GM13977 (cell line): ENCODE measurements at places on chromosomes 13 and 19.

DNA sequence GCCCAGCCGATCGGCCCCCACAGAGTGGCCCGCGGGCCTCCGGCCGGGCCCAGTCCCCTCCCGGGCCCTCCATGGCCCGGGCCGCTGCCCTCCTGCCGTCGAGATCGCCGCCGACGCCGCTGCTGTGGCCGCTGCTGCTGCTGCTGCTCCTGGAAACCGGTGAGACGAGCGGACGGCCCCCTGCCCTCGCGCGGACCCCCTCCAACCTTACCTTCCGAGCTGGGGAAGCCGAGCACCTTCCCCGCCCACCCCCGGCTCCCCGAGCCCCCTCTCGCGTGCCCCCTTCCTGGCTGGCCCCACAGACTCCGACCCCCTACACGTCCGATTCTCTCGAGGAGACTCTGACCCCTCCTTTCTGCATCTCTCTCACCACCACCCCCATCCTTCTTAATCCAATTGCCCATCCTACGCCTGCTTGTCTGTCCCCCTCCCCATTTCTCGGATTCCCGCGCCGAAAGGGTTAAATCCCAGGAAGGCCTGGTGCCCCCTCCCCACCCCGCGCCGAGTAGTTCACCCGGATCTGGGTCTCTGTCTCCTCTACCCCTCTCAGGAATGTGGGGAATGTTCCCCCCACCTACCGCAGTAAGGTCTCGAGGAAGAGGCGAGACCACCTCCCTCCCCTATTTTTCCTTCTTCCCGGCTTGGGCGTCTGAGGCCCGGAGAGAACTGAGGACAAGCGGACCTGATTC is 502 bp downstream of the NECTIN2 start:
- no peak for DNase-seq

GRCh38 chr13:111283991-111284390 is 36.5 kb upstream of the TEX29 start:
- no peak for DNase-seq

DNA sequence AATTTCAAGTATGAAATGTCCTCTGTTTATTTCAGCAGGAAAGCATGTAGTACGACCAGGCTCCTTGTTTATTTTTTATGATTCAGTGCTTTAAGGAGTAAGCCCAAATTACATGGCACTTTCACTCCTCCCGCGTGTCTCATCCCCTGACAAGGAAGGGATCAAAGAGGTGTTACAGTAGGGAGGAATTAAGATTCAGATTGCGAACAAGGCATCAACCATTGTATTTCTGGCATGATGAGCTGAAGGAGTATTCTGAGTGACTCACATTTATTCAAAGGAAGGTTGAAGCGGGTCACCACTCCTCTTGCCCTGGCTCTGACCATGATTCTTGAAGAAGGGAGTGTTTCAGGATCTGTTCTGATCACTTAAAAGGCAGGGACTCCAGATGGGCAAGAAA is 46.1 kb upstream of the CNMD start:
- DNase-seq: no peak

DNA sequence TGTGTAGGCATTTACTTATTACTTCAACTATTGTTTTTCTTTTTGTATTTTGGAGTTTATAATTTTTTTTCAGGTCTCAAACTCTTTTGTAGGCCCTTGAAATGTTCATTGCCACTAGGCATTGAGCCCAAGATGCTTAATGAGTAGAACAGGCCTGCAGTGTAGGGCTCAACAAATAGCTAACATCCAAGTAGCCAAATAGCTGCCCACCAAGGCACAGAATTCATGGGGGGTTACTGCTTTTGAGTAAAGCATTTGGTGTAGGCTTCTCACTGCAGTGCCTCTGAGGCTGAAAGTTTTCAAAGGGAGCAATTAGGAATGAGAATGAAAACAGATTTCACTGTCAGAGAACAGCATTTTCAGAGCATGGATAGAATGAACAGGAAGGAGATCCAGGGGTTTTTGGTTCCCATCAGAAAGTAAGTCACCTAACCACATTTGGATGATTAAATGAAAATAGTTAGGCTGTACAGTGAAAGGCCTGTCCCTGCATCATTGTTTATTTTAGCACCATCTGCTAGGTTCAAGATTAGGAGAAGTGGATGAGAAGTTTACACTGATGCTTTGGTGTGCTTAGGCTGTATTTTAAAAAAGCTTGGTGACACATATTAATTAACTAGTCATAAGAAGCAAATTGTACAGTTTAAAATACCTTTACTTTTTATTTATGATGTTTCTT is 61.0 kb downstream of the EDNRB start:
- DNase-seq: no peak

DNA sequence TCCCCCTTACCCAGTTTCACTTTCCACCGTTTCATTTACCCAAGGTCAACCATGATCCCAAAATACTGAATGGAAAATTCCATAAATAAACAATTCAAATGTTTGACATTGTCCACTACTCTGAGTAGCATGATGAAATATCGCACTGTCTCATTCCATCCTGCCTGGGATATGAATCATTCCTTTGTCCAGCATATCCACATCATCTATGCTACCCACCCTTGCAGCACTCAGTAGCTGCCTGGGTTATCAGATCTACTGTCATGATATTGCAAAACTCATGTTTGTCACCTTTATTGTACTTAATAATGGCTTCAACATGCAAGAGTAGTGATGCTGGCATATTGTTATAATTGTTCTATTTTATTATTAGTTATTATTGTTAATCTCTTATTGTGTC is 263.9 kb upstream of the NBEA start:
- DNase-seq: no peak

DNA sequence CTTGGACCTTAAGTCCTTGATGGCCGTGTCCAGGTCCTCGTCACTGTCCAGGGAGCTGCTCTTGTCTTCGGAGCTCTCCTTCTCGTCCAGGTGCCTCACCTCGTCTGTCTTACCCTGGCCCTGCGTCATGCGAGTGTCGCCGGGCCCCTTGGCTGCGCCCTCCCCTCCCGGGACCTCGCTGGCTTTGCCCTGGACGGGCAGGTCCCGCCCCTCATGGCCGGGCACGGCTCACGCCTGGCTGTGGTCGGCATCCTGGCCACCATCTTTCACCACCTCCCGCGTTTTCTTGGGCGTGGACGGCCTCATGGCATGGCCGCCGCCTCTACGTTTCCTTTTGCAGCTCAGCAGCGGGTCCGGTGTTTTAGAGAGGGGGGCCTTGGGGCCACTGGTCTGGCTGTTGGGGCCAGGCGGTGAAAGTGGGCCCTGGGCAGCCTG is 14.8 kb downstream of the RB1 start:
- no peak for DNase-seq

- DNase-seq: peak; percentile 90
These were observed 192.6 kb downstream of the KATNAL1 start for GRCh38 chr13:30114571-30115256.

- peak; percentile 2 for DNase-seq
These were observed 181.9 kb downstream of the PCDH9 start for GRCh38 chr13:67048084-67048820.

GRCh38 chr13:80744147-80744914 is 403.4 kb upstream of the SPRY2 start:
- DNase-seq: no peak

DNA sequence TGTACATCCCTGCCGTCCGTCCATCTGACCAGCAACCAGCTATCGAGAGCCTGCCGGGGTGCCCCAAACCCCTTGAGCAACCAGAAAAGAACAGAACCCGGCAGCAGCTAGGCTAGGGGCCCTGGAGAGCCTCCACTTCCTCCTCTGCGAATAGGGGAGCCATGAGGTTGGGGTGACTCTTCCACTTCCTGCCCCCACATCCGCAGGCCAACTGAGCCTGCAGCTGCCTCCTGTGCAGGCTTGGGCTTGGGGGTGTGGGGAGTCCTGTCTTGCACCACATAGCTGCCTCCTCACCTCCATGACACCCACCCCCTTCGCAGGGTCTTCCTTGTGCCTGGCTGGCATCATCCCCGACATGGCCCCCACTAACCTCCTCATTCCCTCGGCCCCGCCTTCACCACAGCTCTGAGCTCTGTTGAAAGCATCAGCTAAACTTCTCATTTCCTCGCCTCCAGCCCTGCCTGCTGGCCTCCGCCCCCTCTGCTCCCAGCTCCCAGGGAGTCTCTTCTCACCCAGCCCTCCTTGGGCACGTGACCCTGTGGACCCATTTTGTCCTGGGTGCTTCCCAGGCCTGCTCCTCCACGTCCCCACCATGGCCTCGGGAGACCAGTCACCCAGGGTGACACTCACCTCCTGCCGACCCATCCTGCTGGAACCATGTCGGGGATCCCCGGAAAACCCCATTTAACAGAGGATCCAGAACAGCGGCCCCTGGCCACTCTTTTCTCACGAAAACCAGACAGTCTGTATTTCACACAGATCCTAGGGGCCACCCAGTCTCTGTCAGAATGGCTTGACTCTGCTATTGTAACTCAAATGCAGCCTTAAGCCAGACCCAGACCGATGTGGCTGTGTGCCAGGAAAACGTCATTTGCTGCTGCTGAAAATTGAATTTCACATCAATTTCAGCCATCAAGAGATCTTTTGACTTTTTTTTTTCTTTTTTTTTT is 50.4 kb downstream of the MYO9B start:
- peak; percentile 76 for DNase-seq

DNA sequence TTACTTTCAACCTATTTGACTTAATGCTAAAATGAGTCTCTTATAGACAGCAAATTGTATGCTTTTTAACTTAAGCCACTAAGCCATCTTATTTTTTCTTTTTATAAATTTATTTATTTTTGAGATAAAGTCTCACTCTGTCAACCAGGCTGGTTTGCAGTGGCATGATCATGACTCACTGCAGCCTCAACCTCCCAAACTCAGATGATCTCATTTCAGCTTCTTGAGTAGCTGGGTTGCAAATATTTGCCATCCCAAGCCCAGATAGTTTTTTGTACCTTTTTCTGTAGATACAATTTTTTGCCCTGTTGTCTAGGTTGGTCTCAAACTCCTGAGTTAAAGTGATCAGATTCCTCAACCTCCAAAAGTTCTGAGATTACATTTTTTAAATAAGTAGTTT is 27.1 kb downstream of the ZNF714 start:
- DNase-seq: no peak

GRCh38 chr13:34223984-34224383 is 406.0 kb downstream of the RFC3 start:
- no peak for DNase-seq

DNA sequence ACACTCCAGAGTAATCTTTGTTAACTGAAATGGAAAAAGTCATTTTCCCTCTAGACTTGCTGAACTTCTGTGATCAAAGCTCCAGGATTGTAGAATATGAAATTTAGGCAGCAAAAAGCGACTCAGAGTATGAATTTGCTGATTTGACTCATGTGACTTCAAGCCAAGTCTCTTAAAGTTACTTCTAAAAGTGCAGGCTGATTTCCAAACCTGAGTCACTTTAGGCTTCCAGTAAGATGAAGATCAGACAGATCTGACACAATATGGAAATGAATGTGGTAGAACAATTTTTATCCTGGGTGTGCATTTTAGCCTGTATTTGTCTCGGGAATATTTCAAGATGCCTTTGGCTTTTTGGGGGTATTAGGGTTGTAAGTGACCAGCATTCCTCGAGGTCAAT is 151.0 kb upstream of the TMTC4 start:
- no peak for DNase-seq

DNA sequence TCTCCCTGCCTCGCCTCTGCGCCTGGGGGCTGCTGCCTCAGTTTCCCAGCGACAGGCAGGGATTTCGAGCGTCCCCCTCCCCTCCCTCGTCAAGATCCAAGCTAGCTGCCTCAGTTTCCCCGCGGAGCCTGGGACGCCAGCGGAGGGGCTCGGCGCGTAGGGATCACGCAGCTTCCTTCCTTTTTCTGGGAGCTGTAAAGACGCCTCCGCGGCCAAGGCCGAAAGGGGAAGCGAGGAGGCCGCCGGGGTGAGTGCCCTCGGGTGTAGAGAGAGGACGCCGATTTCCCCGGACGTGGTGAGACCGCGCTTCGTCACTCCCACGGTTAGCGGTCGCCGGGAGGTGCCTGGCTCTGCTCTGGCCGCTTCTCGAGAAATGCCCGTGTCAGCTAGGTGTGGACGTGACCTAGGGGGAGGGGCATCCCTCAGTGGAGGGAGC is 722 bp upstream of the ICAM1 start:
- DNase-seq: peak; percentile 70

DNA sequence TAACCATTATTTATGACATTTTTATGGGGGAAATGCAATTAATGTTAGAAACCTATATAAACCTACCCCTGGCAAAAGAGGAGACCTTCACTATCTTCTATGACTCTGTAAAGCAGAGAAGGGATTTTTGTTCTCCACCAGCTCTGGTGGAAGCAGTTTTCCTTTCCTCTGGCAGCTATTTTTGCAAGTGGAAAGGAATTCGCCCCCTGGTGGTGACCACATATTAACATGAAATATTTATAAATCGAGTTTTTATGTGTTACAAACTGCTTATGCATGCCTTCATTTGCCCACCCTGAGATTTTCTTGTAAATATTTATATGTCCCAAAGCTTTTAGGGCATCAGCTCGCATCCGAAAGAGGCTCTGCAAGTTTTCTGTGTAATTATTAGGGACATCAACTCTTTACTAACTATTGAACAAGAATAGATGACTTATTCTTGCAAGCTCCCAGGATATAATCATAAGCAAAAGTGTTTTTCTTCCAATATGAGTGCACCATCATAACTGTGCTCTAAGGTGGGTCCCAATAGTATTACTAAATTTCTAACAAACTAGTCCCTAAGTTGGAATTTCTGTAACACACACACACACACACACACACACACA is 62.4 kb downstream of the SERTM1 start:
- DNase-seq: peak; percentile 12

GRCh38 chr19:49113762-49114629 is at the start of gene LIN7B:
LIN7B (plus strand) TSS chr19:49114370; CDS start chr19:49114405, 35 bp downstream.
- peak; percentile 96 for DNase-seq

DNA sequence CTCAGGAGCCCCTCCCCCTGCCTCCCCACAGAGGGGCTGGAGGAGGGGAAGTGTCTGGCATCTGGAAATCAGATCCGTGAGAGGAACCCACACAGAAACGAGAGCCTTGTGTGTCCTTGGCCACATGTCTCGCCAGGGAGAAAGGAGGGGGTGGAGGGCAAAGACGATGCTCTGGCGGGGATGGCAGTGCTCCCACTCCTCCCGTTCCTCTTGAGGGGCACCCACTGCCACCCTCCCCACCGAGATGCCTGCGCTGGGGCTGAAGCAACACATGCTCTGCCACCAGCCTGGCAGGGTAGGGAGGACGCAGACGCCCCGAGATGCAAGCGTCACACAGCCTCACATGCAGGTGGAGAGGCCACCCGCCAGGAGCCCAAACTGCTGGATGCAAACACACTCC is 2.8 kb downstream of the ADGRL1 start:
- DNase-seq: no peak

DNA sequence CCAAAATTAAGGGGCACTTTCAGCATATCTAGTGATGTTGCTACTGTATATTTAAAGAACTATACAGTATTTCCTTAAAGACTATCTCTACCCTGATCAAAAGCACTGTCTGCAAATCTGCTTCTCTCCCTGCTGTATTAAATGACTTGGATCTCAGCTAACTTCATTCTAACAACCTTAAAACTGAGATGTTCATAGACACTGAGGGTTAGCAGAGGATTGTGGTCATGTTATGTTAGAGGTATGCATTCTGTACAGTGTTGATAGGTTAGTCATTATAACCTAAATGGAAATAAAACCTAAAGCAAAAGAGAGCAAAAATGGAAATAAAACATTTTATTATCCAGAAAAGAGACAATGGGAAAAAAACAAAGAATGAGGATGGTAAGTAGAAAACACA is 9.9 kb downstream of the GPR183 start:
- no peak for DNase-seq
